IPS-NIHi11 (cell line): ENCODE measurements at places on chromosomes 12 and 14.

DNA sequence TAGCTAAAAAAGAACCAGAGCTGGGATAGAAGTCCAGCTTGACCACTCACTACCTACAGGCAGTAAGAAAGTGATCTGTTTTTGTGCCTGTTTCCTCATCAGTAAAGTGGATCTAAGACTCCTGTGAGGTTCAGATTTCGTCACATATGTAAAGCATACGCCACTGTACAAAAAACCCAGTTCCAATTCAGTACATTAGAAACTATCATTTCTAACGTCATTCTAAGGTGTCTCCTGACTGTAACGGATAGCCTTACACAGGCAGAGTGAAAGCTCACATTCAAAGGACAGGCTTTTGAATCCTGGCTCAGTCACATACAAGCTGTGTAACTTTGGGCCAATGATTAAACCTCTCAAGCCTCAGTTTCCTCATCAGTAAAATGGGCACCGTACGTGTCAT is 3.5 kb downstream of the SLC15A4 start:
- no peak for DNase-seq

DNA sequence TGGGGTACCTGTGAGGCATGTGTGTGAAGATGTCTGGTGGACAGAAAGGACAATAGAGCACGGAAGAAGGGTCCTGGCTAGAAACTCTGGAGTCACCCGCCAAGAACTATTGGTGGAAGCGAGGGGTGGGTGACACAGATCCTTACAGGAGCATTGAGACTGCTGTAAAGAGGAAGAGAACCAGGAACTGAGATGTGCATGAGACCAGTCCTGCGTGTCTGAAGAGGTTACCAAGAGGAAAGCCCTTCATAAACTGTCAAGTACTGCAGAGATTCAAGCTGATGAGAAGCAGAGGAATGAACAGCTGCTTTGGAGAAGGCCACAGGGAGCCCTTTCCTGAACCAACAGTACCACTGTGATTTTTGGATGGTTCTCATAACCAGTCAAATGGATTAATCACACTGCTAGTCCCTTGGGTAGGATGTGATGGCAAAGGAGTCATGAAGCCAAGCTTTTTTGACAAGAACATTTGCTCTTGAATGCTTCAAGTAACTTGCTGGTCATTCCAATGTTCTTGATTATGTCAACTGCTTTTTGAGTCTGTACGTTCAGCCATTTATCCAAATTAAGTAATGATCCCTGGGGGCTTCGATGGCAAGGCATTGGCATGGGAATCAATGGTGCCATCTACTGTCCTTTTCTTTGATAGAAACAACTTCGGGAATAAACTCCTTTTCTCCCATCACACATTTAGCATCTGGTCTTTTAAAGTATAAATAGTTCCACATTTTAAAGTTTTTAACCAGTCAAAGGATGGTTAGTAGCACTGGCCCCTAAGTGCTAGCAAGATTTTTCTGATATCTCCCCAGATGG is 42.9 kb downstream of the GPR135 start:
- no peak for DNase-seq

GRCh38 chr12:26691234-26691970 is 141.6 kb downstream of the ITPR2 start:
- peak; percentile 62 for DNase-seq

DNA sequence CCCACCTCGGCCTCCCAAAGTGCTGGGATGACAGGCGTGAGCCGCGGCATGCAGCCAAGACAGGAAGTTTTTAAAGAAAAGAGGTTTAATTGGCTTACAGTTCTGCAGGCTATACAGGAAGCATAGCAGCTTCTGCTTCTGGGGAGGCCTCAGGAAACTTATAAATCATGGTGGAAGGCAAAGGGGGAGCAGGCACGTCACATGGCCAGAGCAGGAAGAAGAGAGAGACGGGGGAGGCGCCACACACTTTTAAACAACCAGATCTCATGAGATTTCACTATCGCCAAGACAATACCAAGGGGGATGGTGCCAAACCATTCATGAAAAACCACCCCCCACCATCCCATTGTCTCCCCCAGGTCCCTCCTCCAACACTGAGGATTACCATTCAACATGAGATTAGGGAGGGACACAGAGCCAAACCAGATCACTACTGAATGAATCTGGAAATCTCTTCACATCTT is 14.1 kb downstream of the CCDC63 start:
- DNase-seq = no peak

DNA sequence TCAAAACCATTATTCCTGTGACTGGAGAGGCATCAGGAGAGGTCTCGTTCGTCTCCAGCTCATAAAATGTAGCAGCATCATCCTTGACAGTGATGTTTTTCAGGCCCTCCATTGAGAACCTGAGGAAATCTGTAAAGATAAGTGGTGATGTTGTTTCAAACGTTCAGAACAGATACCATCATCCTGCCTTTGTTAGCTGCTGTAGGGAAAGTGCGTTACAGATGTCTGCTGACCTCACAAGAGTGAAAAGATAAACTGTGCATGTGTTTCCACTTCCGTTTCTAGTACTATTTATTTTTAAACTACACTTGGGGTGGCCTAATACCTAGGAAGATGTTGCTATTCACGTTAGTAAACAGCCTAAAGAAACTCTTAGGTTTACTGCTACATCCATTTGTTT is 28.4 kb downstream of the BCL2L14 start:
- no peak for DNase-seq

DNA sequence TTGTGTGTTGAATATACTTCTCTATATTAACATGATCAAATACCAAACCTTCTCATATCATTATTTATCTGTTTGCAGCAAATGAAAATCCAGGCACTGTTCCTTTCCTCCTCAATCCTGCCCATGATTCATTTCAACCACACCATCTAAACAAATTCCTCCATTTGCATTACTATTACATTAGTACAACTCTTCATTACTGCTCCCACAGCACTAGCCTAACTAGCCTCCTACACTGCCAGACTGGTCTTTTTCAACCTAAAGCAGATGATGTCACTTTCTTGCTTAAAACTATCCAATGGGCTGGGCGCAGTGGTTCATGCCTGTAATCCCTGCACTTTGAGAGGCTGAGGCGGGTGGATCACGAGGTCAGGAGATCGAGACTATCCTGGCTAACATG is 117.3 kb upstream of the MYF6 start:
- no peak for DNase-seq

GRCh38 chr12:93311827-93312226 is 65.9 kb upstream of the NUDT4 start:
- DNase-seq = no peak

DNA sequence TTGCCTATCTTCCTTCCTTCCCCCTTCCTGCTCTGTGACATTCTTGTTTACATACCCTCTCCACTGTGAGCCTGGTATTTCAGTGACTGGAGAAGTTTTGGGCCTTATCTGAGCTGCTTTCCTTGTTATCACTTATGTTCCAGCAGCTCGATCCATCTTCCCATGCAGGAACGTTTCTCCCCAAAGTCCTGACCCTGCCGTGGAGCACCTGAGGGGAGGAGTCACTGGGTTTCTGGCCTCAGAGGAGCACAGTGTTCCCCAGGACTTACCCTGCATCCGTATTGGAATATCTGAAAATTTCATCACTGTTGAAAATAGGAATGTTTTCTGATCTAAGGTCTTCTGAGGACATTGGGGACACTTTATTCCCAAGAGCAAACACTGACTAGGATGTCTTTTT is 141.8 kb downstream of the CACNA1C start:
- DNase-seq = no peak

DNA sequence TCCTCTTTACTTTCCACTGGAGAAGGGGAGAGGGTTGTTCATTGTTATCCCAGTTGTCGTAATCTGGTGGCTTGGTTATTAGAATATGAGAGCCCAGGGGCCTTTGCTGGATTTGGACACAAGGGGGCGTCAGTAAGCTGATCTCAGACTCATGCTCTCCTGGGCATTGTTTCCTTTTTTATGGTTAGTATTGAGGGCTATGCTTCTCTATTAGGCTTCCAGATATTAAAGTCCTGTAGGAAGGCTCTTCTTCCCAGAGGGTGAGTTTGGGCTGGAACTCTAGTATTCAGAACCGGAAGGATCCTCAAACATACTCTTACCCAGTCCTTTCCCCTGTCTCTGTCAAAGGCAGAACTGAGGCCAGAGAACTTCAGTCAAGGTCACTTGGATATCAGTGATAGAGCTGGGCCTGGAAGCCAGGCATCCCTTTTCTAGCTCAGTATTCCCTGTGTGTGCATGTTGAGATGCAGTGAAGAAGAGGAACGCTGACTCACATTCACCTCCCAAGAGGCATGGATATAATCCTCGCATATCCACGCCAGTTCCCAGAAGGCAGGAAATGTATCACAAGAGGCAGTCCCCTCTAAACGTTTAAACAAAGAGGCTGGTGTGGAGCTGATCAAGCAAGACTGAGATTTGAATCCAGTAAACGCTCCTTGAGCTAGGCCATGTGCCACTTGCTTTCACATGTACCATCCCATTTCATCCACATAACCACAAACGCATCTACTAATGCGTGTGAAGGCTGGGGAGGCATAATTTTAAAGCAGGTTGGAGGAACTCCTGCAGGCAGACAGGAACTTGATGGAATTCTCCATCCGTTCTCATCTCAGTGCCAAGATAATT is 41.6 kb downstream of the UBE3B start:
- DNase-seq = peak; percentile 86

GRCh38 chr12:2297658-2298057 is 244.9 kb downstream of the CACNA1C start:
- no peak for DNase-seq

DNA sequence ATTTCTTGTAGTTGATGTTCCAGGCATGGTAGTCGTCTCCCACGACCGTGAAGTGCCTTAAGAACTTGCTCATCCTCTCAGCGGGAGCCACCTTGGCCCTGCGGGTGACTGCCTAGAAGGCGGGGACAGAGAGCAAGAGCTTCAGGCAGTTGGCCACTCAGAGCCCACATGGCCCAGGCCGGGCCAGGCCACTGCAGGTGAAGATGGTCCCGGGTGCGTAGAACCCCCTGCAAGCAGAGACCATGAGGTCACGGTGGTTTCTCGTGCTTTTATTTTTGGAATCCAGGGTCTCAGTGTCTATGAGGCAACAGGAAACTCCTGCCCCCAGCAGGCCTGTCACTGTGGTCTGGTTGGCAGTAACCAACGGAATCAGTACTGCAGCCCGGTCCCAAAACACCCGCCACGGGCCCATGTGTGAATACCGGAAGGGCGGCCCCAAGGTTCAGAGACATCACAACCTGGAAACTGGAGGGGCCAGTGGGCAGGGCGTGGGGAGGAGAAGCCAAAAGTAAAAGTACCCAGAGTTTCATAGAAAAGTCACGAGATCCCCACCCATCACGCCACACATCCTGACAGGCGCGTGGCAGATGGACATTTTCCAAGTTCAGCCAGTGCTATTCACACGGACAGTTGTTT is 27.5 kb downstream of the HVCN1 start:
- no peak for DNase-seq

DNA sequence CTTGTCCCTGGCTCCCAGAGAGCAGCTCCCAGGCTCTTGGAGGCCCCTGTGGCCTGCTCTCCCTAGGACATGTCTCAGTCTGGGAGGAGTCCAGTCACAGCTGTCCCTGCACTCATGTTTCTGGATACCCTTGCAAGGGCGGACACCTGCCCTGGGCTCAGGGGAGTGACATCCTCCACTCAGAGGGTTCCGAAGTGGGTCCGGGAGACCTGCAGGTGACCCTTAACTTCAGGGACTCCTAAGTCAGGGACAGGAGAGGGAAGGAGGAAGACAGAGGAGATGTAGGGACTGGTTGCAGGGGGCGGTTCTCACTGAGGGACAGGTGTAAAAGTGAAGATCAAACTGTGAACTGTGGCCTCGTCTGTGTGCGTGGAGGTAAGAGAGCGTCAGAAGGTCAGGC is 37.6 kb downstream of the CACNA2D4 start:
- DNase-seq = peak; percentile 1

- DNase-seq = no peak
These were observed 7.9 kb upstream of the MAPK1IP1L start for GRCh38 chr14:55043528-55043927.

GRCh38 chr12:95788637-95789036 is 1.9 kb downstream of the NTN4 start:
- DNase-seq = no peak

GRCh38 chr12:54933376-54933775 is 51.2 kb downstream of the TESPA1 start:
- DNase-seq = no peak

- no peak for DNase-seq
These were observed 22.8 kb upstream of the TMTC2 start for GRCh38 chr12:82663893-82664292.

DNA sequence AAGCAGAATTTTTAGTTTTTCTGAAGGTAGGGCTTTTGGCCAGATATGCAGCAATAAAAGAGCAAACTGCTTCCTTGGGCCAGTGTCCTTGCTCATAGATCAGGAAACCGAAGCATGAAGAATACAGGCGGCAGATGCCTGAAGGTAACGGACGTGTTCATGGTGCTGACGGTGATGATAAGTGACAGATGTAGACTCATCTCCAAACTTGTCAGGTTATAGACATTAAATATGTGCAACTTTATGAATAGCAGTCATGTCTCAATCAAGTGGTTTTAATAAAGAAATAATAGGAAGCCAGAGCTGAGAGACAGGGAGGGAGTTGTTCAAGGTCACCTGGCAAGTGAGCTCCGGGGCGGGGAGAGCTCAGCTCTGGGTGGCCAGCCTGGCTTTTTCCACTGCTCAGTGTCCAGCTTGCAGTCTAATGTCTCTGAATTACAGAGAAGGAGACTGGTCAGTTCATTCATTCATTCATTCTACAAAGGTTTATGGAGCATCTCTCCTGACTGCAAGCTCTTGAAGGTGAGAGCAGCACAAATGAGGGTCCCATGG is 1.0 kb downstream of the SERPINA5 start:
- no peak for DNase-seq

DNA sequence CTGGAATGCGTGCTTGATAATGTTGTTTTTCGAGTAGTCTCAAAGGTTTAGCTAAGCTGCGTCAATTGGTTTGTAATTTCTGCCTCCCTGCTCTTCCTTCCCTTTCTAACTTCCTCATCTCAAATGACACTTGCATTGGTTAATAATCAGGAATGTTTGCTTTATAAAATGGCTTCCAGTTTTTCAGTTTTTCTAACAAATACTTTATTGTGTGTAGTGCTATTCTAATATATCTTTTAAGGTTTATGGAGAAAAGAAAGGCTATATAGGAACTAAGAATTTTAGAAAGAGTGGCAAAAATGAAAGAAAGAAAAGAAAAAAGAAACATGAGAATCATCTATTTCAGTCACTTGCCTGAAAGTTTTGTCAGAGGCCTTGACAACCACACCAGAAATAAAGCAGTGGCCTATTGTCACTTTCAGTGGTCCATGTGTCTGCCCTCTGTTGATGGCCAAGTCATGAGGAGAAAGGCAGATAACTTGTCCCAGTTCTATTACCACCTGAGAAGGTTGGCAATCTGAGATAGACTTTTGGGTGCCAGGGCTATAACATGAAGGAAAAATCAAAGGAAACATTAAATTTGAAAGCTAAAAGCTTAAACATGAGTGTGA is 221.9 kb upstream of the KITLG start:
- no peak for DNase-seq

GRCh38 chr14:59919570-59920377 is at the start of gene LRRC9:
Gene LRRC9, plus strand, starts transcription at chr14:59920144.
- DNase-seq = peak; percentile 94
